NCI-H82 (cell line): ENCODE measurements at places on chromosomes 2 and 18.

DNA sequence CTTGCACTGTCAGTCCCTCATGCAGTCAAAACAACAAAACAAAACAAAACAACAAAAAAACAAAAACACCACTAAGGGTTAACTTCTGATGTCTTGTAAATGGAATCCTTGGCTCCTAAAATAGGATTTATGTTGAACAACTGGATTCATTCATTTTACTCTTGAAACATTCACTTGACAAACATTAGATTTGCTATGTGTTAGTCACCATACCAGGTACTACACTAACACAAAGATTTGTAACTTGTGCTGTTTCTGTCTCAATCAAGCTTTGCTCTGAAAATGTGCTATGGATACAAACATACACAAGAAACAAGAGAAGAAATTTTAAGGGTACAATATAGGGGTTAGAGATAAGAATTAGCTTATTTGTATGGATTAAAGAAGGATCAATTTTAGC is 812.8 kb downstream of the LRP1B start:
- no peak for DNase-seq

GRCh38 chr2:100647709-100648108 is 84.9 kb downstream of the PDCL3 start:
- no peak for DNase-seq

- no peak for DNase-seq
Observed at GRCh38 chr2:172108587-172108930, 5.9 kb upstream of the DLX2 start.

- DNase-seq = no peak
Observed at GRCh38 chr2:73135236-73135635, 22.5 kb upstream of the RAB11FIP5 start.

- DNase-seq = no peak
Observed at GRCh38 chr18:10752382-10752781, 226.6 kb downstream of the NAPG start.

DNA sequence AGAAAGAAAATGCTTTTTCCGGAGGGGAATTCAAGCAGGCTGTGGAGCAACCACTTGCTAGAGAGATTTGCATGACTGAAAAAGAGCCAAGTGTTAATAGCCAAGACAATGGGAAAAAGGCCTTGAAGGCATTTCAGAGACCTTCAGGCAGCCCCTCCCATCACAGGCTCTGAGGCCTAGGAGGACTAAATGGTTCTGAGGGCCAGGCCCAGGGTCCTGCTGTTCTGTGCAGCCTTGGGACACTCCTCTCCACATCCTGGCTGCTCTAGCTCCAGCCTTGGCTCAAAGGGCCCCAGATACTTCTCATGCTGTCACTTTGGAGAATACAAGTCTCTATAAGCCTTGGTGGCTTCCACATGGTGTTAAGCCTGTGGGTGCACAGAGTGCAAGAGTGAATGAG is 81.8 kb downstream of the B3GNT2 start:
- DNase-seq = no peak

DNA sequence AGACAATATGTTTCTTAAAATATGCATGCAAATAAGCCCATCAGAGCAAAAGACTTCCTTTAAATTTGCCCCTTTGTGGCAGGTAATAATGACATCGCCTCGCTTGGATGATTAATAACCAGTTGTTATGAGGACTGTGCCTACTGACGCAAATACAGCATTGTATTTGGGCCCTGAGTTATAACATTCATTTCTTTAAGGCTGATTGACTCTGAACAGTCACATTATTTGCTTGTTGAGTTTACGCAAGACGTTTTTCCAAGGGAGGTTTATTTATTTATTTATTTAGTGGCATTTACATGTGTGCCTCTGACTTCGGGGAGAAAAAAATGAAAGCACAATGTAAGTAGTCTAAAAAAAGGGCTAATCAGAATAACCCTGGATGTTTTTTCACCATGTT is 88.3 kb downstream of the SLC8A1 start:
- DNase-seq = no peak

GRCh38 chr2:166242309-166242708 is 114.5 kb upstream of the SCN1A start:
- no peak for DNase-seq

DNA sequence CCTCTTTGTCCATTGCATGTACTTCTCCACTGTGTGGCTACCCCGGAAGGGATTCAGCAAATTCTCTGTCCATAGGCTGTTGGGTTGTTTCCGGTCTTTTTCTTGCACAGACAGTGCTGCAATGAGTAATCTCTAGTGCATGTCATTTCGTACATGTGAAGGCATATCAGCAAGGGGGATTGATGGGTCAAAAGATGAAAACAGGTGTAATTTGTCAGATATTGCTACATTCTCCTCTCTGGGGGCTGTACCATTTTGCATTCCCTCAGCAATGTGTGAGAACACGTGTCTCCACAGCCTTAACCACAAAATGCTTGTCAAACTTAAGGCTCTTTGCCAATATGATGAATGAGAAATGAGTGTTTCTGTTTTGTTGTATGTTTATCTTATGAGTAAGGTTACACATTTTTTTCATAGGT is 60.5 kb downstream of the KLHL29 start:
- no peak for DNase-seq

GRCh38 chr18:63063171-63063570 is 256.4 kb downstream of the BCL2 start:
- DNase-seq = no peak

DNA sequence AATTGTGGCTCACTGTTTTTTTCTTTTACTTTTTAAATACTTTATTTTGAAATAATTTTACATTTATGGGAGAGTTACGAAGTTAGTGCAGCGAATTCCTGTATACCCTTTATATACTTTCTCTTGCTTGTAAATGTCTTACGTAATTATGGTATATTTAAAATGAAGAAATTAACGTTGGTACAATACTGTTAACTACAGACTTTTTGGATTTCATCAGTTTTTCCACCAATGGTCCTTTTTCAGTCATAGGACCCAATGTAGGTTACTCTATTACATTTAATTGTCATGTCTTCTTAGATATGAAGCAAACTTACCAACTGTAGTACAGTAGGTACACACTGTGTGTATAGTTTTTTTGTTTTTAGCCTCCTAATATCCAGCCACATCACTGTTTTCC is 76.3 kb downstream of the BOLA3 start:
- DNase-seq = no peak

- DNase-seq = no peak
Observed at GRCh38 chr2:94763318-94763717, 107.9 kb upstream of the TEKT4 start.

- no peak for DNase-seq
Observed at GRCh38 chr2:100813527-100813926, 6.4 kb upstream of the NPAS2 start.

- no peak for DNase-seq
Observed at GRCh38 chr2:152396763-152397162, 61.8 kb downstream of the FMNL2 start.

GRCh38 chr2:25788457-25788856 is 89.8 kb downstream of the ASXL2 start:
- DNase-seq = no peak

DNA sequence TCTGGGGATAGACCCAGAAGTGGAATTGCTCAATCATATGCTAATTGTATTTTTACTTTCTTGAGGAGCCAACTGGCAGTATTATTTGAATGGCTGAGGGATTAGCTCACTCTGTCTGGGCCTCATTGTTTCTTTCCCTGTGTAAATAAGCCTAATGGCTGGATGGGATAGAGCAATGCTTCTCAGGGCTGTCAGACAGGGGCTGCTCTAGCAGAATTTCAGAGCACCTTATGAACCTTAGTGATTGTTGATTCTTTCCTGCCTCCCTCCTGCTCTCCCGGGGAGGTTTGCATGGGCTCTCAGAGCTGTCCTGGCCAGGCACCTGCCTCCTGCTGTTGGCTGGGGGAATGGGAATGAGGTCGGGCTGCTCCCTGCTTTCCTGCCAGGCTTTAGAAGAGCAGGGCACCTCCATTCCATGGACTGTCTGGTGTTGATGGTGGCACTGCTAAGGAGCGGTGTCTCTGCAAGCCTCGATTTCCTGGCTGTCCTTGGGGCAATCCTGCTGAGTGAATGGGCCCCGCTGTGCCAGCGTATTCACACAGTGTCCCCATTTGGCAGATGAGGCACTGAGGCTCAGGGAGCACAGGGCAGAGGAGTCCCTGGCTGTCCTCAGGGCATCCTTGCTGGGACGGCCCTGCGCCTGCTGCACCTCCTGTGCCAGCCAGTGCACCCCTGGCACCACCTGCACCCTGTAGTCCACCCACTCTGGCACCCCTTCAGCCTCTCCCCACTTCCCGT is 468.2 kb upstream of the HS6ST1 start:
- peak; percentile 38 for DNase-seq

GRCh38 chr2:100744184-100744583 is 75.8 kb upstream of the NPAS2 start:
- no peak for DNase-seq

GRCh38 chr18:12520442-12520992 is 112.8 kb downstream of the PRELID3A start:
- DNase-seq = peak; percentile 61
